ENCODE measurements at places on chromosomes 6 and 20.

- DNase-seq: no peak
Measured at GRCh38 chr20:62211216-62211615, 8.9 kb downstream of the HRH3 start.

GRCh38 chr20:57473246-57474048, 51.5 kb downstream of the CTCFL start:
- no peak for DNase-seq

GRCh38 chr6:156698239-156699016, 78.8 kb upstream of the ARID1B start:
- no peak for DNase-seq

- DNase-seq: no peak
Measured at GRCh38 chr6:135944120-135944519, 92.6 kb downstream of the PDE7B start.

GRCh38 chr6:49892280-49892679, 25.9 kb upstream of the CRISP1 start:
- DNase-seq: no peak

DNA sequence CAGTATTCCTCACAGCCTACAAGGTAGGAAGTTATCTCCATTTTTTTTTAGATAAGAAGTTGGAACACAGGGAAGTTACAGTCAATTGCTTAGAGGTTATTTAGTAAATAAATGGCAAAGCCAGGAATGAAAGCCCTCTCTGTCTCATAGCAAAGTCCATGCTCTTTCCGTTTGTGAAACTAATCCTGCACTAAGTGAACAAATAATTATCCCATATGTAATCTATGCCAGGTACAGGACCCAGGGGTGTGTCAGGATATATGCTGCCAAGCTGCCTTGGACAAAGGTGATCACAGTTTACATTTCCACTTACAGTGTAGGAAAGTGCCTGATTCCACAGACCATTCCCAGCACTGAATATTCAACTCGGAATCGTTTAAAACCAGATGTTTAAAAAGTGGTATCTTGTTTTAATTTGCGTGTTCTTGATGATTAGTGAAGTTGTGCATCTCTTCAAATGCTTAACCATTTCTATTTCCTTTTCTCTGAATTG, 13.6 kb upstream of the GMDS start:
- DNase-seq: no peak

- DNase-seq: no peak
Measured at GRCh38 chr6:43833223-43833995, 63.4 kb downstream of the VEGFA start.

- no peak for DNase-seq
Measured at GRCh38 chr6:37926661-37927060, 107.1 kb downstream of the ZFAND3 start.

- peak; percentile 84 for DNase-seq
Measured at GRCh38 chr20:57398231-57398821, 7.1 kb downstream of the RBM38 start.

GRCh38 chr6:100177956-100178355, 183.9 kb upstream of the MCHR2 start:
- DNase-seq: no peak

- DNase-seq: no peak
Measured at GRCh38 chr20:38226553-38226952, 34.0 kb downstream of the KIAA1755 start.

DNA sequence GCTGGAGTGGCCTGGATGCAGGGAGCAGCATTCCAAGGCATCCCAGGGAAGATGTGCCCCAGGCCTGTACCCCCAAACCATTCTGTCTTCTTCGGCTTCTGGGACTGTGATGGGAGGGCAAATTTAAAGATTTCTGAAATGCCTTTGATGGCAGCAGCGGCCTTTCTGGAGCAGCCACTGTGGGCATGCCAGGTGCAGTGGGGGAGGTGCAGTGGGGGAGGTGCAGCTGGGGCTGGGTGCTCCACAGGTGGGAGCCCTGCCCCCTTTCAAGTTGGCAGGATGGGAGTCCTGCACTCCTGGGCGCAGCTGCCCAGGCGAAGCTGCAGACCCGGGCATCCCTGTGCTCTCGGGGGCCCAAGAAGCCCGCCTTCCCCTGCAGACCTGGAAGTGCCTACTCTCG, 293.5 kb upstream of the MOCS1 start:
- DNase-seq: no peak

- DNase-seq: no peak
Measured at GRCh38 chr20:15784020-15784419, 789.2 kb downstream of the KIF16B start.

GRCh38 chr20:50957798-50958614, at the start of gene DPM1:
DPM1 (minus strand) TSS chr20:50958532; CDS start chr20:50958523, 9 bp downstream.
- peak; percentile 91 for DNase-seq

- no peak for DNase-seq
Measured at GRCh38 chr6:101783287-101783686, 389.8 kb downstream of the GRIK2 start.

- peak; percentile 32 for DNase-seq
Measured at GRCh38 chr20:61886721-61887595, 178.7 kb downstream of the TAF4 start.

DNA sequence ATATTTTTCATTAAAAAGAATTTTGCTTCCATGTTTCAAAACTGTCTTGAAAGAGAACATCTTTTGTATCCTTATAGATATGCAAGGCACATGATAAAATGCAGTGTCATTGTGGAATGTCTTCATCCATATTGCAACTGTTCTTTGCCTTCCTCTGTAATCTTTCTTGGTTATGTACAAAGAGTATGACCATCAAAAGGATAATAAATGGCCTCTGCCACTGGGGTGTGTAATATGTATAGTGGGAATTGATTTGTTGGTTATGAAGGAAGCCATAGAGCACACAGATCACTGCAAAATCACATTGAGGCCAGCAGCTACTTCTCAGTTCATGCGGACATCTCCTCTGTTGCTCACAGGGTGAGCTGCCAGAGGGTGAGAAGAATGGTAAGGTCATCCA, 703.5 kb downstream of the TFAP2A start:
- DNase-seq: no peak

GRCh38 chr6:52403627-52404026, 16.5 kb upstream of the EFHC1 start:
- no peak for DNase-seq

Data from stimulated activated CD4-positive, alpha-beta T cell treated with anti-CD3 and anti-CD28 coated beads, Interleukin-4, amount 100 ng/mL, for 24 hours (primary cell).